ENCODE measurements at places on chromosomes 7 and 10.

DNA sequence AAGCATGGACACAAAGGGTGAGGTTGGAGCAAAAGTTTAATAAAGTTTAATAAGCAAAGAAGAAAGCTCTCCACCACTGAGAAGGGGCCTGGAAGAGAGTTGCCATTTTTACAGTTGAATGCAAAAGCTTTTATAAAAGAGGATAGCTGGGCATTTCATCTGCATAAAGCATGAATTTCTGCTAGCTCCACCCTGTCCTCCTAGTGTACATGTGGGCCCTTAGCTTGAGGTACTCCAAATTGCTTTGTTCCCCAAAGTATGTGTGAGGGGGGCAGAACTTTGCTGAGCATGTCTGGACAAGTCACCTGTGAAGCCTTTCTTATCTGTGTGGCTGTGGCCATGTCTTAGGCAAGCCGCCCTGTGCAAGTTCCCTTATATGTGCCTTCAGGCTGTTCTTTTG, 22.6 kb upstream of the CROT start:
- DNase-seq: no peak

GRCh38 chr10:24840784-24841183, 111.6 kb downstream of the PRTFDC1 start:
- no peak for DNase-seq

GRCh38 chr7:3217166-3217565, 83.9 kb upstream of the SDK1 start:
- DNase-seq: no peak

DNA sequence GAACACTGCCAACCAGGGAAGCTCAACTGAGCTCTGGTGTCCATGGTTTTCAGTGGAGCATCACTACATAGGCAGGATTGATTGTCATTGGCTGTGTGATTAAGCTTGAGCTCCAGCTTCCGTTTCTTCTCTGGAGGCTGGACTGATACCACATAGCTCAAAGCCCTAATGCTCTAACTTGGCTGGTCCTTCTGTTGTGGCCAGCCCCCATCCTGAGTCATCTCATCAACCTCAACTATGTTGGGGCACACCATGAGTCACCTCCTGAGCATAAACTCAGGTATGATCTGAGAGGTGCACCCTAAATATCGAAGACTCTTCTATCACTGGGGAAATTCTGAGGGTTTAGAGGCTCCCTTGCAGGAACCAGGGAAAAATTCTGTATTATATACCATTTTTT, 114.5 kb upstream of the INHBA start:
- DNase-seq: no peak

DNA sequence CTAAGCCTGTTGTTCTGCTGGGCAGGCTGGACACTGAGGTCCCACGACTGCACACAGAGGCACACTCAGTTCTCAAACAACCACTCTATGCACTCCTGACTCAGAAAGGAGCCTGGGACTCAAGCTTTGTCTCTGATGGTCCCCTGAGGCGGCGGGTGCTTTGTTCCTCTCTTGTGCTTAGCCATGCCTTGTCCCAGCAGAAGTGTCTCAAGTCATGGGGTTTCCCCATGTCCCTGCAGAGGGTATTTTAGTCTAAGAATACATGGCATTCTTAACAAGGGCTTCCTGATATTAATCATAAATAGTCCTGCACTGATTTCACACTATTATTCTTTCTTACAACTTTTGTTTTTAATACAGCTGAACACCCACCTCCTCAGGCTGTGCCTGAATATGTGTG, 72.5 kb downstream of the CXCL12 start:
- no peak for DNase-seq

DNA sequence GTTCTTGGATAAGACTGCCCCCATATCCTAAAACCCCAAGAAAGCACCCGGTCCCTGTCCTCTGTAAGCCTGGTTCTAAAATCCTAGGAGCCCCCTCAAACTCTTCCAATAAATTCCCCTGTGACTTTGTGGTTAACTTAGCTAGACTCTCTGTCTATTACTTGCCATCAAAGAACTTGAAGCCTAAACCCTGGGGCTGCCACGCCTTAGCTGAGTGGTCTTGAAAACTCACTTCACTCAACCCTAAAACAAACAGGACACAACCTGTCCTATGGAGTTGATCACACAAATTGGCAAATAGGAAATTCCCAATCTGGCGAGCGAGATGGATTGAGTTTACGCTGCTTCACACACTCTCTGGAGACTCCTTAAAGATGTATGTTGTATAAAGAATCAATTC, 191.4 kb upstream of the SVIL start:
- DNase-seq: no peak

DNA sequence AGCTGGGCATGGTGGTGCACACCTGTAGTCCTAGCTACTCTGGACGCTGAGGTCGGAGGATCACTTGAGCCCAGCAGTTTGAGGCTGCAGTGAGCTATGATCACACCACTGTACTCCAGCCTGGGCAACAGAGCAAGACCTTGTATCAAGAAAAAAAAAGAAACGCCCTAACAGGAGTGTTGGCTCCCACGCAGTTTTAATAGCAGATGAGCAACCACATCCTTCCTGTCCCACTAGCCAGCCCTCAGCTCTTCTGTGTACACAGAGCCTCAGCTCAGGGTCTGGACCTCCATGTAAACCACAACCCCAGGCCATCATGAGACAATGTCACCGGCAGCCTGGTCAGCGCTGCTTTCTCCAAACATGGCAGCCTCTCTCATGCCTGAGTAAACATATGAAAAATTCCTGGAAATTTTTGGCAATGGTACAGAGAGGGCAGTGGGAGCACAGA, 108.2 kb downstream of the PIP4K2A start:
- no peak for DNase-seq

DNA sequence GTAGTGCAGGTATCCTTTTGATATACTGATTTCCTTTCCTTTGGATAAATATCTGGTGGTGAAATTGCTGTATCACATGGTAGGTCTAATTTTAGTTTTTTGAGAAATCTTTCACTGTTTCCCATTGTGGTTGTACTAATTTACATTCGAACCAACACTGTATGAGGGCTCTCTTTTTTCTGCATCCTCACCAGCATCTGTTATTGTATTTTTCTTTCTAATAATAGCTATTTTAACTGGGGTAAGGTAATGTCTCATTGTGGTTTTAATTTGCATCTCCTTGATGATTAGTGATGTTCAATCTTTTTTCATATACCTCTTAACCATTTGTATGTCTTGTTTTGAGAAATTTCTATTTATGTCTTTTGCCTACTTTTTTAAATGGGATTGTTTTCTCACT, 335.4 kb upstream of the MTPN start:
- no peak for DNase-seq

DNA sequence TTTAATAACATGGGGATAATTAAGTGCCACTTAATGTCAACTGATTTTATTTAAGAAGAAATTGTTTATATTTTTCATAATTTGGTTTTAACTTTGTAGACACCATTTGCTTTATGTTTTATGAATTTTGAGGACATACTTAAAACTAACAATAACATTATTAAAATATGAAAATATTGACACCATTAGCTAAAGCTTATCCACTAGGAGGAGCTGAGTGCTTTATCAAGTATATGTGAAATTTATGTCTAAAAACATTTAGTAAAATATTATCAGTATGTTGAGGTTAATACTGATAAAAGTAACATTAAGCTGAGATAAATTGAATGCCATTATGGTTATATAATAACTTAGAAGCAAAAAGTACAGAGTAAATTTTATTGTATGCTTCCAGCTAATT, 622.1 kb downstream of the ARL4A start:
- no peak for DNase-seq

GRCh38 chr7:82755705-82756551, 312.4 kb upstream of the CACNA2D1 start:
- DNase-seq: no peak

DNA sequence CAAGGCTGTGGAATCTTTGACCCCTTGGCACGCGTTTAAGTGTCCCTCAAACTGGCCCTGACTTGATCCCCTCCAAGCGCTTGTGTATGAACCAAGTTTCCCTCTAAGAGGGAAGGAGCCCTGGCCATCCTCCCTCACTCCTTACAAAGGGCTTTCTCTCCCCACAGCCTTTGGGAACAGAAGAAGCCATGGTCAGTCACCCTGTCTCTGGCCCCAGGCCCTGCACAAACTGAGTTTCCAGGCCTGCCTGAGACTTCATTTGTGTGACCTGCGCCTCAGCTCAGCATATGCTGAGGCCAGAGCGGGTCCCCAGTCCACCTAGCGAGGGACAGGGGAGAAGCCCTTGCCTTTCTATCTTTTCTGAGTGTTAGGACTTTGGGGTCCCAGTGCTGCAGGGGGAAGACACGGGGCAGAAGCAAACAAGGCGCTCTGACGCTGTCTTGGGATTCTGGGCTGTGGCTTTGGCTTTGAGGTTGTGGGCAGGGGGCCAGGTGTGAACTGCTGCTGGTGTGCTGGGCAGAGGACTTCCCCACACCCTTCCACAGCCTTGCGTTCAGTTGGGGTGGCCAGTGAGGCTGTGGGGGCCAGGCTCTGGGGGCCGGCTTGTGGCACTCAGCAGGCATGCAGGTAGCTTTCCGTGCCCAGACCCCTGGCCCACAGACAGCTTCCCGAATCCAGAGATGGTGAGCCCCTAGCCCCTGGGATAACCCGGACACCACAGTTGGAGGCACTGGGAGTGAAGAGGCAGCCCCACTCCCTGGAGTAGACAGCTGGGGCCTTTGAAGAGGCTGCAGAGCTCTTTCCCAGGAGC, 1.5 kb downstream of the RET start:
- no peak for DNase-seq

- DNase-seq: no peak
Measured at GRCh38 chr10:124392626-124393342, 25.9 kb downstream of the OAT start.

- no peak for DNase-seq
Measured at GRCh38 chr10:15155978-15156656, 12.4 kb downstream of the NMT2 start.

GRCh38 chr7:48414011-48414732, 242.9 kb downstream of the ABCA13 start:
- DNase-seq: no peak

GRCh38 chr7:20330239-20330927, at the start of gene ITGB8:
Gene ITGB8 (plus strand): TSS chr7:20330900. CDS start chr7:20331807, 907 bp downstream.
- peak; percentile 23 for DNase-seq

GRCh38 chr10:650886-651615, 38.4 kb downstream of the DIP2C start:
- DNase-seq: no peak

GRCh38 chr7:98234429-98235147, 17.4 kb downstream of the TECPR1 start:
- no peak for DNase-seq

DNA sequence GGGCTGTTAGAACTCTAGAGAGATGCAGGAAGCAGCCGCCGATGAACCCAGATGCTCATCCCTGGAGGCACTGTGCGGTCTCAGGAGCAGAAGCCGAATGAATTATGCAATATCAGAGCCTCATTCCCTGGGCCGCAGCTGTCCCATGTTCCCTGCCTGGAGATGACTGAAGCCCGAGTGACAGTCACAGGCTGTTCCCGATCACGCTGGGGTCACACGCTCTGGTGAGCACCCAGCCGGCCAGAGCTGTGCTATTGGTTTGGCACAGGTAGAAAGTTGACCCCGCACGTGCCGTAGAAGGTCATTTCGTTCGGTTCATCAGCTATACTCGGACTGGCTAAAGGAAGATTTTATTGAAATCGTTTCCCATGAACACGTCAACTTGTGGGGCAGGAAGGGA, 140.5 kb upstream of the SH2B2 start:
- DNase-seq: no peak

GRCh38 chr10:49187950-49188761, at the start of gene TMEM273:
Gene TMEM273 (minus strand): TSS chr10:49188391. CDS start chr10:49188336, 55 bp downstream.
- no peak for DNase-seq

DNA sequence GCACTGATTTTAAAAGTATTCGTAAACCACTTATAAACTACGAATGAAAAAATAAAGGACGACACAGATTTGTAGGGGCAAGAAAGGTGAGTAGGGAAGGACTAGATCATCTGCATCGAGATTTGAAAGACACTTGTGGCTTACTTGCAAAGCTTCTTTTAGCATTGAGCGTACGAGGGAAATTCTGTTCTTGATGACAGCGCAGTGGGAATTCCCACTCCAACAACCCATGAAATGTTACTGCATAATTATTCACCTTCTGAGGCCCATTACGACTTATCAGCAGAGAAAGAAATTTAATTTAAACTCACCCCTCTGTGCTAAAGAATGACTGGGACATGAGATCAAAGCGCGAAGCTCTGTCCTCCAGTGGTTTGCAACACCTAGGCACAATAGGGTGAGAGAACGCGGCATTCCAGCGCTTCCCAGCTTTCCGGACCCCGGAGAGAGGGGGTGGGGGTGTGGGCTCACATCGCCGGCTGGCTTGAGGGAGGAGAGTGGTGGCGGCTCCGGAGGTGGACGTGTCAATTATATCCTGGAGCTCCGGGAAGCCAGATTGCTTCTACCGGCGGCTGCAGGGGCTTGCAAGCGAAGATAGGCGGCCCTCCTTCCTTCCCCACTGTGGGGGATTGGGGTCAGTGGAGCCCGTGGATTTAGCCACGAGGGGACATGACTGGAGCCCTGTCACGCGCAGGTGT, 10.3 kb downstream of the SP8 start:
- no peak for DNase-seq

- peak; percentile 11 for DNase-seq
Measured at GRCh38 chr10:121928528-121928884, 675 bp upstream of the ATE1 start.

- DNase-seq: no peak
Measured at GRCh38 chr7:40746841-40747556, 612.2 kb downstream of the SUGCT start.

DNA sequence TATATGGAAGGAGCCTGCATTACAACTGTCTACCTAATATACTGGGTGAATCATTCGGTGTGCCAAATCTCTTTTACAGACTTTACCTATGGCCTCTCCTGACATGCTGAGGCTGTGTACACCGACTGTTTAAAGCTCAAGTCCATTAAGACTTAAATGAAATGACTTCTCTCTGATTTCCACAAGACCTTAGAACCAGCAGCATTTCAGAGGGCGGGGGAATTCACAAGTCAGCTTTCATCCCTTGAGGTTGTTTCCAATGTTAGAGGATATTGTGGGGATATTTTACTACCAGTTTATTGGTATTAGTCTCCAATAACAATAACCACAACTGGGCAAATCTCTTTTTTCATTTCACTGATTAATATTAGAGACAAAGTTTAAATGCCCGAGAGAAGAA, 87.1 kb upstream of the IKZF1 start:
- no peak for DNase-seq

- no peak for DNase-seq
Measured at GRCh38 chr10:88120075-88120474, 256.6 kb downstream of the PTEN start.

- DNase-seq: no peak
Measured at GRCh38 chr10:76643511-76643911, 994.1 kb downstream of the KCNMA1 start.

All from activated T-helper 2 cell treated with anti-CD3 and anti-CD28 coated beads, Interferon-gamma antibody, Interleukin-2, Interleukin-4, amounts not matched to agents 10 μg/mL and 5 μg/mL and 100 μg/mL, durations not matched to agents 14 hours and 24 hours and 36 hours (primary cell).